Left lung (tissue), 14 donors: ENCODE measurements at places on chromosomes 12 and 14. TPM values are rescaled to one million over a fixed set of nuclear protein-coding genes. Genes with fewer than 3 reads are reported as not detected.

DNA sequence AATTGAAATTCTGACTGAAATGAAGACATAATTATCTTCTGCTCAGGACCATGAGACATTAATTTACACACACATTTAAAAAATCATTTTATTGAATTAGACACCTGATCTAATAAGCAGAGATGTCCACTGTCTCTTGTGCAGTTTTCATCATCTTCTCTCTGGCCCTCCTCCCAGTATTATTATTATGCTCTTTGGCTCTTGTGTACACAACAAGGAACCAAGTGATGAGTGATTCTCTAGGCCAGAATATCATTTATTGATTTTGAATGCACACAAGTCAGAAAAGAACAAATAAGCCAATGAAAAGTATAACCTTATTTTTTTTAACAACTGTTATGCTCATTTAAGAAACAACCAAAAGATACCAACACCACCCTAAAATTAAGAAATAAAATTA, 244.7 kb upstream of the KRR1 start:
- no peaks in the 10 kb centered on the region for H3K36me3 ChIP-seq
- no peak for DNase-seq
- no peak overlapping the region for H3K4me3 ChIP-seq
- H3K27ac ChIP-seq, result no peak overlapping the region
- no peaks in the 10 kb centered on the region for H3K4me1 ChIP-seq

The SLC16A7 gene
- 3.6 TPM for polyA plus RNA-seq

DNA sequence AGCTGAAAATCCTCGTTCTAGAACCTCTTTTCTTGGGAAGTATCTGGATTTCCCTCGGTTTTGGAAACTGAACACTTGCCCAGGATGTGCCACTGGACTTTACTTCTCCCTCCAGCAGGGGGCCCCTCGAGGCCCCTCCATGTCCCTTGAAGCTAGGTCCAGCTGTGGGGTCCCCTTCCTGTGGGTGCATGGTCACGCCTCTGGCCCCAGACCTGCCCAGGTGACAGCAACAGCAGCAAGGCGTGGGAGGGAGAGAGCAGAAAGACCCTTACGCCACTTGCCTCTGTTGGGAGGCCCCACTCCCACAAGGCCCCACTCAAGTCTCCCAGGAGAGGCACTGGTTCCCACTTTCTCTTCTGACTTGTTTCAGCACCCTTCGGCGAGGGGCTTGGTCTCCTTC, 3.1 kb downstream of the SLC25A29 start:
- DNase-seq, result no peak
- peaks cover 42% of the 10 kb centered on the region for H3K4me1 ChIP-seq

GRCh38 chr12:5956987-5957386, 11.9 kb upstream of the ANO2 start:
- H3K27me3 ChIP-seq, result no peaks in the 10 kb centered on the region
- no peak overlapping the region for H3K4me3 ChIP-seq
- H3K27ac ChIP-seq, result no peak overlapping the region
- DNase-seq, result no peak
- H3K4me1 ChIP-seq, result no peaks in the 10 kb centered on the region

The KRT80 gene
- polyA plus RNA-seq, result 0.63 TPM

DNA sequence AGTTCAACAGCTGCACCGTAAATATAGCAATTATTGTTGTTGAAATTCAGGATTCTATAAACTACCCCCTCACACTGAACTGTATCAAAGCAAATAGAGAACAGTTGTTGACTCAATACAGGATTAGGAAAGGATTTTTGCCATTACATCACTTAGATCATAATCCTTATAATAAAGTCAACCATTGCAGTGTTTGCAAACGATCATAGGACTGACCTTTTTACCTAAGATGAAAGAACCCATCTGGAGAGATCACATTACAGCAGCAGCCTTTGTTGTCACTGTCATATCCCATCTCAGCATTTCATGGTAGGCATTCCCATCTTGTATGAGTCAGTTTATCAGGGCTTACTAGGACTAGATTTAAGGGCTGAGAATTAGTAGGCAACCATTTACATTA, 96.1 kb downstream of the IPO8 start:
- H3K27ac ChIP-seq, result no peak overlapping the region
- no peak overlapping the region for H3K4me3 ChIP-seq
- no peaks in the 10 kb centered on the region for H3K4me1 ChIP-seq
- no peaks in the 10 kb centered on the region for H3K27me3 ChIP-seq

DNA sequence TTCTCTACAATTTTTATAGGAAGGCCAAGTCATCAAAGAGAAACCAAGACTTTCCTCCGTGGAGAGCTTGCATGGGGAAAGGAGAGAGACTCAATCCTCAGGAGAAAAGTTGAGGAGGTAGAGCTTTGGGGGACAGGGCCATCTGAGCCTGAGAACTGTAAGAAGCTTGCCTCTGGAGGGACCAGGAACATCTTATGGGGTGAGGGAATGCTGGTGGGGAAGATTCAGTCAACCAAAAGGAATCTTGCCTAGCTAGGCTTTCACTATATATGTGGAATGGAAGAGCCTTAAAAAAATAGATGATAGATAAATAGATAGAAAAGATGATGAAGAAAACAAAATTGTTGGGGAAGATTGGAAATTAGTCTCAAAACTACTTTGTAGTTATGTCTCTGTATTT, 63.5 kb downstream of the DYRK2 start:
- H3K36me3 ChIP-seq, result no peaks in the 10 kb centered on the region
- H3K4me3 ChIP-seq, result no peak overlapping the region
- H3K4me1 ChIP-seq, result no peaks in the 10 kb centered on the region
- H3K27ac ChIP-seq, result no peak overlapping the region
- H3K27me3 ChIP-seq, result no peaks in the 10 kb centered on the region
- DNase-seq, result no peak

The PZP gene
- 2.4 TPM for polyA plus RNA-seq

The DPY19L2 gene
- 22.5 TPM for polyA plus RNA-seq

- H3K36me3 ChIP-seq, result peaks cover 34% of the 10 kb centered on the region
- DNase-seq, result no peak
- no peaks in the 10 kb centered on the region for H3K27me3 ChIP-seq
Observed at GRCh38 chr12:94269316-94269999, 121.1 kb downstream of the PLXNC1 start.

DNA sequence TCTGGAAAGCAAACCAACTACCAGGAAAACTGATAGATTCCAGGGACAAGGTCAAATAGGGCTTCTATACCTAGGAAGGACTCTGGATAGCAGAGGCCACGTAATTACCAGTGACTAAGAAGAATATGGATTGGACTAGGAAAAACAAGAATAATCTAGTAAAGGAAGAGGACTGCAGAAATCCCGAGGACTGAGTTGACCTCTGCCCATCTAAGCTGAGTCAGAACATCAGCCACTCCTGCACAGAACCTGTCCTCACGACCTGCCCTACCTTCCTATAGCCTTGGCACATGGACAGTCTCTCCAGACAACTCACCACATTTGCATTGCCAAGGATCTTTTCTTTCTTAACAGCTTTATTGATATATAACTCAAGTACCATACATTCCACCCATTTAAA, 2.3 kb downstream of the OR6J1 start:
- H3K27me3 ChIP-seq, result no peaks in the 10 kb centered on the region
- H3K4me1 ChIP-seq, result peaks cover 4% of the 10 kb centered on the region
- H3K4me3 ChIP-seq, result no peak overlapping the region
- no peaks in the 10 kb centered on the region for H3K36me3 ChIP-seq
- no peak for DNase-seq

The C1QL4 gene
- polyA plus RNA-seq, result 0.07 TPM

DNA sequence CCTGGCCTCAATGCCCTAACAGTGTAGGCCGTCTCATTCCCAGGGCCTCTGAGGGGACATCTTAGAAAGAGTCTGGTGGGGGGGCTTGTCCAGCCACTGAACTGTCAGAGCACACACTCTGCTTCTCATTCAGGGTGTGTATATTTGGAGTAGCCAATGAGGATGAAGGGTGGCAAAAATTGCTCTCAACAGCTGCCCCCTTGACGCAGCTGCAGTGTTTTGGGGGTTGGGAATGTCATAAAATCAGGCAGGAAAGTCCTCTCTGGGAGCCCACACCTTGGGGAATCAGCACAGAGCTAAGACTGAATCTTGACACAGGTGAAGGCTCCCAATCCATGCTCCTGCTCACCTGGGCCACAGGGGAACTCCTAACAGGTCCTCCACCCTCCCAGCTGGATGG, 1.5 kb downstream of the RASAL1 start:
- H3K27me3 ChIP-seq, result no peaks in the 10 kb centered on the region
- H3K27ac ChIP-seq, result no peak overlapping the region
- no peaks in the 10 kb centered on the region for H3K4me1 ChIP-seq
- H3K36me3 ChIP-seq, result no peaks in the 10 kb centered on the region

DNA sequence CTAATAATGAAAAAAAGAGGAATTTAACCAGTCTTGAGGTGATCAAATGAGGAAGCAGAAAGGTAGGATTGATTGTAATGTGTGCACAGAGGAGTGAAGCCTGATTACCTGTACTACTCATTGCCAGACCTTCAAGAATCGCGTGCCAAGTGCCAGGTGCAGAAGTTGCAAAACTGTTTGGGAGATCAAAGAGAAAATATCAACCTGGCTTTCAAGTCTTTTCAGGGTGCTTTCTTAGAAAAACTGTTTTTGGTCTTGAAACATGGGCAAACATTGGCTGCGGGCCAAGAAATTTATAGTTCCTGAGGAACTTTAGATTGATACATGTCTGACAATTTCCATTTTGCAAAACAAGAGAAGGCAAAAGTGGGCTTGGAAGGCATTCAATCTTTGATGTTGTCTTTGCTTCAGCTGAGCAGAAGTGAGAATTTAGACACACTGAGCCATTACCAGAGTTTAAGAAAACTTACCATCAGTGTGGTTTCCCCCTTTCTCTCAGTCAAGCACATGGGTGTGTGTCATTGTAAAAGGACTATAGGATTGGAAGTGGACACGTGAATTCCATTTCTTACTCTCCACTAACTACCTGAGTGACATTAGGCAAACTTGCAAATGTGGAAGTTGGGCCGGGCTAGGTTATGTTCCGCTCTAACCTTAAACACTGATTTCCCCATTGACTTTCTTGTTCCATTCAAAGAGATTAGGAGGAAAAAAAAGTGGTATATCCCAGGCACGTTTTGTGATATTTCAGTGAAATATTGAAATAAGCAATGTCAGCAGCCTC, 486.2 kb downstream of the DIO2 start:
- DNase-seq, result no peak
- no peak overlapping the region for H3K27ac ChIP-seq
- no peaks in the 10 kb centered on the region for H3K4me1 ChIP-seq
- no peak overlapping the region for H3K4me3 ChIP-seq
- no peaks in the 10 kb centered on the region for H3K27me3 ChIP-seq
- no peaks in the 10 kb centered on the region for H3K36me3 ChIP-seq

- H3K36me3 ChIP-seq, result no peaks in the 10 kb centered on the region
- H3K4me3 ChIP-seq, result no peak overlapping the region
- H3K27me3 ChIP-seq, result no peaks in the 10 kb centered on the region
- no peak for DNase-seq
- no peak overlapping the region for H3K27ac ChIP-seq
Observed at GRCh38 chr12:105659355-105660075, 329.0 kb downstream of the C12orf75 start.

DNA sequence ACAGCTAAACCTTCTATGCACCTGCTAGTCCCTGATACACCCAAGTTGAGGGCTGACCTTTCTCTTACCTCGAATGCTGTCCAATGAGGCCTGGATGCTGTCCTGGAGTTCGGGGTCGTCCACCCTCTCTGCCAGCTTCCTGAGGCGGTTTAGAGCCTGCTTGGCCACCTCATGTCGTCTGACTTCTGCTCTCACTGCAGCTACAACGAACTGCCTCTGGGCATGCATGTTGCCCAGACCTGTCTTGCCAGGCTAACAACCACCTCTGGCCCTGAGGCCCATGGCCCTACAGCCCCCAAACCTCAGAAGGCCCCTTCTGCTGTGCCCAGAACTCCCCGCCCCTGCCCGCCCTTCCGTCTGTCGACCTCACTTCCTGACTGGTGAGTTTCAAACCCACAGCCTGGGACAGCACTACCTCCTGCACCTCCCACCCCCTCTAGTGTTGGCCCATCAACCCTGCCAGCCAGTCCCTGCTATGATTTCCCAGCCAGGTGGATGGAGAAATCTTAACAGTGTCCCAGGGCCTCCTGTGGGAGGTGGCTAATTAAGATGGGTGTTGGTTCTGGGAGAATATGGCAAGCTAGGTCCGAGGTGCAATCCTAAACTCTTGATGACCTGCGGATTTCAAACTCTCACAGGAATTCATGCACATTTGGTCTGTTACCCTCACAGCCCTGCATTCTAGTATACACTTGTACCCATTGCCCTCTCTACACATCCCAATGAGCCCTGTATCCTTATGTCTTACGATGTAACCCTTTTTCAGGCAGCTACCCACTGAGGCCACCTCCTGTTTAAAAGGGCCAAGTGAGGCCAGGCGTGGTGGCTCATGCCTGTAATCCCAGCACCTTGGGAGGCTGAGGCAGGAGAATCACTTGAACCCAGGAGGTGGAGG, 2.7 kb upstream of the TSPAN31 start:
- H3K4me1 ChIP-seq, result peaks cover 59% of the 10 kb centered on the region
- DNase-seq, result peak; percentile 64
- peaks cover 18% of the 10 kb centered on the region for H3K36me3 ChIP-seq
- no peak overlapping the region for H3K4me3 ChIP-seq
- H3K27me3 ChIP-seq, result peaks cover 46% of the 10 kb centered on the region
- no peak overlapping the region for H3K27ac ChIP-seq

DNA sequence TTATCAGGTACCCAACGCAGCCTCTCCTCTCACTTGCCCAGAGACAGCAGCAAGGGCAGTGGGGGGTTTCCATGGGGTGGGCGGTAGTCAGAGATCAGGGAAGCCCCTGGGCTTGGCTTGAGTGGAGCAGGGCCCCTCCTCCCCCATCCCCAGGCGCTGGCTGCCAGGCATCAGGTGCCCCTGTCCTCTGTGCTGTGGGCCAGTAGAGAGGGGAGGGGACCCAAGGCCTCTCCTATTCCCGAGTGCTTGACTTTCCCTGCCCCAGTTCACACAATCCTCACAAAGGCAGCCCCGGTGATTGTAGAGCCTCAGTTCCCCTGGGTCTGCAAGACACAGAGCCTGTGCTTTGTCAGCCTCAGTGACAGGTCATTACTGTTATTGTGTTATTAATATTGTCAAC, 57.7 kb downstream of the MVK start:
- no peaks in the 10 kb centered on the region for H3K36me3 ChIP-seq
- peaks cover 56% of the 10 kb centered on the region for H3K27me3 ChIP-seq
- H3K4me1 ChIP-seq, result no peaks in the 10 kb centered on the region
- no peak overlapping the region for H3K4me3 ChIP-seq

DNA sequence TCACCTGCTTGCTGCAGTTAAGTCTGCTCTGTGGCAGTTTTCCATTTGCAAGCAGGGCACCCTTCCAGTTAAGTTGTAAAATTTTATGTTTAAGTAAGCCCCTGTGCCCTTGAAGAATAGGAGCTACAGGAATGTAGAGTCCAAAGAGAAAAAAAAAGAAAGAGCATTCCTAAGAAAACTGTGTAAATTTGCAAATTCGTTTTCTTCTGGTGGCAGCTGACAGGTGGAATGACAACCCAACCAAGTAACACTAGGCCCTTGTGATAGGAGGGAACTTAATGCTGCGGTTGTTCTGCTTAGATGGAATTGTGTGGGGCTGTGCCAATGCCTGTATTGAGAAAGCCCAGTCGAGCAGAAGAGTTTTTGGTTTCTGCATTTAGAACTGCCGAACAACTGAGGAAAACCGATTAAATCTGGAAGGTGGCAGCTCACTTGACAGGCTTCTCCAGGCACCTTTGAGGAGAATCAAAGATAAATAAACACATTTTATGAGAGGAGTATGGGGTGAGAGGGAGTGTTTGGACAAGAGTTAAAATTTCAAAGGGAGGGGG, 280.0 kb downstream of the RAD51B start:
- H3K27me3 ChIP-seq, result no peaks in the 10 kb centered on the region
- no peak for DNase-seq
- peak overlapping the region; percentile 20 for H3K27ac ChIP-seq
- no peak overlapping the region for H3K4me3 ChIP-seq
- H3K4me1 ChIP-seq, result peaks cover 14% of the 10 kb centered on the region

GRCh38 chr12:12158858-12159257, 88.1 kb downstream of the BCL2L14 start:
- H3K27me3 ChIP-seq, result no peaks in the 10 kb centered on the region
- H3K4me1 ChIP-seq, result no peaks in the 10 kb centered on the region
- no peak for DNase-seq
- no peaks in the 10 kb centered on the region for H3K36me3 ChIP-seq
